ENCODE measurements at places on chromosomes 7 and 10.

GRCh38 chr10:15344876-15345285 lies 26.2 kb downstream of the FAM171A1 start:
- peak; percentile 87 for DNase-seq

- peak; percentile 63 for DNase-seq
Measured at GRCh38 chr10:81179805-81180452, 642.2 kb downstream of the SH2D4B start.

DNA sequence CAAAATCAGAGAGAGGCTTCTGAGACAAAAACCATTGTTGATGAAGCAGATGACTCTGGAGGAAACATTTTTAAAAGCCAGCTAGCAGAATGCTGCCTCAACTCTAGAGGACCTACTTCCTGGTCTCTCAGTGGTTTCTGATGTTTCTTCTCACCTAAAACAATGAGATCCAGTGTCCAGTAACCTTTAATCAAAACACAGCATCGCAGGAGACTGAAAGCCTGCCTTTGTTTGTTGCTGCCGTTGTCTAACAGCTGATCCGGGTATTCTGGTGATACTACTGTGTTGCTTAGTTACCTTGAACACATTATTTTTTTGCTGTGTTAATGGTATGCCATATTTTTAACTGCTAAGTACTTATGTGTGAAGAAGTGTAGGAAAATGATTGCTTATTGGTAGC lies 70.9 kb downstream of the WIPF3 start:
- no peak for DNase-seq

DNA sequence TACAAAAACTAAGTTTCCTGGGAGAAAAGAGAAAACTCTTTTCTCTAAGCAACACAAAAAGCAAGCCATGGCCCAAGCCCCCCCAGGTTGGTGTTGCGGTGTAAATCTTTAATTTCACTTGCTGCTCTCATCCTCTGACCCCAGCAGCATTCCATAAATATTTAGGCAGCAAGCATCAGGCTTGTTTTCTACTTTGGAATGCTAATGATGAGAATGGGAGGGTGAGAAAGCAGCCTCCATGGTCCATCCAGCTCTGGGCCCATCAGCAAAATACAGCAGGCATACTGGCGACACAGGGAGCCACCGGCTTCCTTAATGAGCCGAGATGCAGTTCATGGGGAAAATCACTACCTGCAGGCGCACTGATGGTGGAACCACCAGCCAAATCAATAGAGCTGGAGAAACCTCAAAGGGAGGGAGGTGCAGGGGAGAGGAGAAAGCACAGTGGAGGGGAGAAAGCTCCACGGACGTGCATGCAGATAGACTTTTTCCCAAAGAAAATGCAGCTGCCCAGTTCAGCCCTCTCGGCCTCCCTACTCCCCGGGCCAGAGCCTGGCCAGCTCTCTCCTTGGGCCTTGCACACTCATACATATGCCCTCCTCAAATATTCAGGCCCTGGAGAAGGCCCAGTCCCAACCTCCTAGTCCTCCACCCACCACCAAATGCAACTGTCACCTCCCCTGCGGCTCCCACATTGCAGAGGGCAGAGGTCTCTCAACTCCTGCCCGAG lies 131.9 kb downstream of the GRID1 start:
- DNase-seq = no peak

- no peak for DNase-seq
Measured at GRCh38 chr10:130218936-130219335, 82.7 kb downstream of the GLRX3 start.

GRCh38 chr10:88962336-88962735 lies 9.8 kb upstream of the ACTA2 start:
- DNase-seq = peak; percentile 60

Data from hematopoietic multipotent progenitor cell treated with erythropoietin and hydrocortisone succinate and interleukin-3 and kit ligand, for 4 days (in vitro differentiated cells).